ENCODE measurements at places on chromosomes 4 and X. TPM values are rescaled to one million over a fixed set of nuclear protein-coding genes. Genes with fewer than 3 reads are reported as not detected.
A peak's percentile ranks its signal among the peaks of the same experiment; 100 is the strongest.

The DCAF4L1 gene
- not detected for total RNA-seq

The PAGE5 gene
- total RNA-seq: not detected

The RNF128 gene
- total RNA-seq: 13.0 TPM

The IL13RA1 gene
- 22.3 TPM for total RNA-seq

The ZFYVE28 gene
- total RNA-seq: 0.43 TPM

- DNase-seq: peak; percentile 27
Observed at GRCh38 chr4:67327245-67328017, 217.9 kb downstream of the CENPC start.

GRCh38 chr4:55337944-55338343 lies 8.1 kb upstream of the SRD5A3 start:
- DNase-seq: no peak

DNA sequence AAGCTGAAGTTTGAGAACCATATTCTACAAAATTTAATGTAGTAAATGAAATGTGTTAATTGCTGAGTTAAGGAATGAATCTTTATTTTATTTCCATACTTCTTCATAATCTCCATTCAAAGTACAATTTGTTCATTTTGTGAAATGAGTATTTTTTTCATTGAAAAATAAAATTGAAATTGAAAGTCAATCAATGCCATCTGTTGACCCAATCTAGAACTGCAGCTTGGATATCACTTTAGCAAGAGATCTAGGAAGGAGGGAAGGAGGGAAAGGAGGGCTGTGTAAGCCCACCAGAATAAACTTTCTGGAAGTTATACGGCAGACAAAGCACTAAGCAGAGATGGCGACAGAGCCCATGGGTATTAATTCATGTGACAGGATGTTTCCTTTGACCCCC lies 128.4 kb downstream of the ZMAT1 start:
- DNase-seq: peak; percentile 3

DNA sequence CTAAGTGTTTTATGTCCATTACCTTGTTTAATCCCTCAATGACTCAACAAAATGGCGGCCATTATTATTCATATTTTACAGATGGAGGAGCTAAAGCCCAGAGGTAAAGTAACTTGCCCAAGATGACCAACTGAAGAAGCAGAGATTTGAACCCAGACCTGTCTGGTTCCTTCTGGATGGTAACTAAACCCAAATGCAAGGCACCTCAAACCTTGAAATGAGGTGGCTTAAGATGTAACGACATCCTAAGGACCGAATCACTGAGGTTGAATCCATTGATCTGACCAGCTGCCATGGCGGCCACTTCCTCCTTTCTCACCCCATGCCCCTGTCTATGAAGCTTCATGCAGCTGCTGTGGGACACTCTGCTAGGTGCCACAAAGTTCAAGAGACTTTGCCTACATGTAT lies 932 bp downstream of the TLR10 start:
- DNase-seq: no peak
